NCI-H446 treated with DMSO at 0.1 percent for 48 hours (cell line): ENCODE measurements at places on chromosomes 16 and 17.

GRCh38 chr17:77782201-77782600 lies 176.3 kb upstream of the TNRC6C start:
- no peak for DNase-seq

- DNase-seq, result no peak
Measured at GRCh38 chr17:27512511-27513346, 56.5 kb downstream of the KSR1 start.

DNA sequence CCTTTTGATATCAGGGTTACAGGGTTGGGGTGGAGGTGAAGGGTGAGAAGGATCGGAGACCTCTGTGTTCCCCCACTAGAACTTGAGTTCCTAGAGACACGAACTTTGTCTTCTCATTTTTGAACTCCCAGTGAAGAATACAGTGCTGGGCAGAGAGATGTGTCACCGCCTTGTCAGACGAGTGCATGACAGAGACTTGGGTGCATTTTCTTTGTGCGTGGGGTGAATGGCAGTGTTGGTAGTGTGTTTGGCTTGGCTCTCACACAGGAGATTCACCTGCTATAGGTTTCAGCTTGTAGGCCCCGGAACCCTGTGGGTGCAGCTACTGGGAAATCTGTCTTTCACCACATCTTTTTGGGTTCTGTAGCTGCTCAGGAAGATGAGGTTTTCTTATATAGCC lies 40.0 kb upstream of the CCR7 start:
- no peak for DNase-seq

DNA sequence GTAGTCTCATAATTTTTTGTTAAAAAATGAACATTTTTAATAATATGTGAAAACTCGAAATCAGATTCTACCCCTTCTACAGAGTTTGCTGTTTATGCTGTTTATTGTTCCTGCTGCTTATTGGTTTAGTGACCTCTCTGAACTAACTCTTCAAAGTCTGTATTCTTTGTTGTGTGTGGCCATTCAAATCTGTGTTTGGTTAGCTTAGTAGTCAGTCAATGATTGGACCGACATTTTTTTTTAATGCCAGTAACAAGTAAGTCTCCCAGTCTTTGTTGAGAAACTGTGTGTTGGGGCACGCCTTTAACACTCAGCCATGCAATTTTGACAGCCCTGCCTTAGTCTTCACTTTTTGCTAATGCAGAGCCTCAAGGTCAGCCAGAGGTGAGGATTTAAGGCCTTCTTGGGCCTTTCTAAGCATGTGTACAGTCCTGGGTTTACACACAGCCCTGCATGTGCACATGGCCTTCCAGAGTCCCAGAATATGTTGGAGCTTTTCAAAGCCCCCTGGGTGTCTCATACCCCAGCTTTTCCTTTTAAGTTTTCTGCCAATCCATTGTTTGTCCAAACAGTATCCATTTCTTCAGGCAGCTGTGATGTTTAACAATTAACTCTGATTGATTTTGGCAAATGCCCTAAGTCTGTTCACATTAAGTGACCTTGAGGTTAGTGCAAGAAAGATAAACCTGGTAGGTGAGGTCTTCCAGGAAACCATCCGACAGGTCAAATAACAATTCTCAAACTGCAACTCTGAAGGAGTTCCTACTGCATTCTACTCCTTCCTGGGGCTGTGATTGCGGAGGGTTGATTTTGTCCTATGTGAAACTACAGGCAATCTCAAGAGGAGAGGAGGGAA lies 389.3 kb downstream of the PMP22 start:
- DNase-seq, result no peak

- no peak for DNase-seq
Measured at GRCh38 chr16:54219709-54220108, 66.9 kb downstream of the IRX3 start.

DNA sequence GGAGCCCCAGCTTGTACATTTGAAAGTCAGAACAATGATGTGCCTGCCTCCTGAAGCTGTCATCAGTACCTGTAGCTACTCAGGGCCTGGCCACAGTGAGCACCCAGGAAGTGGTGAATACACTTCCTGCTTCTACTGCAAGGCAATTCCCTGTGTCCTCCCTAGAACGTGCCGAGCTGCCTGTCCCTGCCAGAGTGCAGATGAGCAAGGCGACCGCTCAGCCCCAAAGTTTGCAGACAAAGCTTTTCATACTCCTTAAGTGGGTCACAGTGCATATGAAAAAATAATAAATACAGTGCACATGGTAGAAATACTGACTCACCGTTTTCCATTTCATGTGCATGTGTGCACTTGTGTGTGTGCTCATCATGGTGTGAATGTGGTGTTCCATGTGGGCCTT lies 77.3 kb downstream of the MPRIP start:
- DNase-seq, result no peak

DNA sequence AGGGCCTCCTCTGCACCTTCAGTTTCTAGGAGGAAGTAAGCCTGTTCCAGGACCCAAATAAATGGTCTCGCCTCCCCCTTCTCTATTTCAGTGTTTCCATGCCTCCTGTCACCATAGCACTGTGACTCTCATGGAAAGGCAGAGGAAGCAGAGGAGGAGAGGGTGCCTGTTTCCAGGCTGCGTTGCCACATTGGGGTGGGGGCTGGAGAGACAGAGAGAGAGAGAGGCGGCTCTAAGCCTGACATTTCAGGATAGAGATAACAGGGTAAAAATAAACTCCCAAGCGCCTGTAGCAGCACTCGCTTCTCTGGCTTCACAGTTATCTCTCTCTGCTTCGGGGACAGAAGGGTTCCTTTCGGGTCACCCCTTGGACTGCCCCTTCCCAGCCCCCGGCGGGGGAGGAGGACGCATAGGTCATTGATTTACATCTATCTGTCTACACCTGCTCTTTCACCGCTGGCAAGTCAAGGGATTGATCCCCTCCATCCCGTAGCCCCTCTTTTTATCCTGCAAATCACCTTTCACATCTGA lies 71.2 kb upstream of the MRTFB start:
- no peak for DNase-seq

- DNase-seq, result no peak
Measured at GRCh38 chr16:4606354-4606753, 8.3 kb downstream of the UBALD1 start.

GRCh38 chr17:781805-782731 lies at the start of the genes GLOD4 and MRM3:
Gene GLOD4 (minus strand): TSS chr17:782280. CDS start chr17:782255, 25 bp downstream.
Gene MRM3 (plus strand): TSS chr17:782353. CDS start chr17:782379, 26 bp downstream.
- DNase-seq, result peak; percentile 30

GRCh38 chr17:70323269-70323668 lies 153.9 kb downstream of the KCNJ2 start:
- no peak for DNase-seq

GRCh38 chr17:15957608-15958307 lies 12.8 kb downstream of the ADORA2B start:
- DNase-seq, result no peak

DNA sequence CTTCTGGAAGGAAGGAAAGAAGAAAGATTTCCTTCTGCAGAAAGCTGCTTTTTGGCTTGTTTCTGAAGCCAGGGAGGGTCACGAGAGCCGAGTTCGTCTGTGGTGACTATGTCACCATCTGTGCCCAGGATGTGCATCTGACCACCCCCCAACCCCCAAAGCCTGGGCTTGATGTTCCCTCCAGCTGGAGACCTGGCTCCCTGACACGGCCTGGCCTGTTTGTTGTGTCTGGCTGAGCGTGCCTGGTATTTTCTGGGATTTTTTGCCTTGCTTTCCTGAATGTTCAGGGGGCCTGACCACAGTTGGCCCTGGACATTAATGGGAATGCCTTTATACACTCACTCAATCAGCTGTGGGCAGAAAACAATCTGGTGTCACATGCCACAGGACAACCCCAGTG lies 38.9 kb downstream of the LGALS9 start:
- DNase-seq, result no peak

DNA sequence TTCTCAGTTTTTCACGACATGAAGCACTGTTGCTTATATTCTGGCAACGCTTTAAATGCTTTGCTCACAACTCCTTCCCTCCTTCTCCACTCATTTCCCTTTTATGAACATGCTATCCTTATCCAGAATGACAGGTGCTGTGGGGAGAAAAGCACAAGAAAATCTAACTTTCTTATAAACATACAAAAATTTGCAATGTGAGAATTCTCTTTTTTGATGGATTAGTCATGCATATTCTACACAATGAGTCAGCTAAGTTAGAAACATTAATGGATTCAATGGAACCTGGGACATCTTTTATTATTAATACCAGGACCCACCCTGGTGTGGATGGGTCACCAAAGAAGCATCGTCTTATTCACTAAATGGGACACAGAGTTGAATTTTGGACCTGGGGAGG lies 234.6 kb upstream of the CDH5 start:
- DNase-seq, result no peak

DNA sequence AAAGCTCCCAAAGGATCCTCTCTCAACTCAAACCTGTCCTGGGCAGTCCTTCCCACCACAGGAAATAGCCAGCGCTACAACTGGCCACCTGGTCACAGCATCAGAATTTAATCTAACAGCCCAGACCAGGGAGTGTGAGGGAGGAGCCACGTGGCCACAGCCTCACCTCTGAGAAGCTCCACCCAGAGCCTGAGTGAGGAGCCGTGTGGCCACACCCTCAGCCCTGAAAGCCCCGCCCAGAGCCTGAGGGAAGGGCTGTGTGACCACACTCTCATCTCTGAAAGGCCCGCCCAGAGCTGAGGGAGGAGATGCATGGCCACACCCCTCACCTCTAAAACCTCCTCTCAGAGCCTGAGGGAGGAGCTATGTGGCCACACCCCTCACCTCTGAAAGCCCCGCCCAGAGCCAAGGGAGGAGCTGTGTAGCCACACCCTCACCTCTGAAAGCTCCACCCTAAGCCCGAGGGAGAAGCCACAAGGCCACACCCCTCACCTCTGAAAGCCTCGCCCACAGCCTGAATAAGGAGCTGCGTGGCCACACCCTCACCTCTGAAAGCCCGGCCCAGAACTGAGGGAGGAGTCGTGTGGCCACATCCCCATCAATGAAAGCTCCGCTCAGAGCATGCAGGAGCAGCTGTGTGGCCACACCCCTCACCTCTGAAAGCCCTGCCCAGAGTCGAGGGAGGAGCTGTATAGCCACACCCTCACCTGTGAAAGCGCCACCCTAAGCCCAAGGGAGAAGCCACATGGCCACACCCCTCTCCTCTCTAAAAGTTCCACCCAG lies 28.6 kb downstream of the SLC38A8 start:
- DNase-seq, result no peak

DNA sequence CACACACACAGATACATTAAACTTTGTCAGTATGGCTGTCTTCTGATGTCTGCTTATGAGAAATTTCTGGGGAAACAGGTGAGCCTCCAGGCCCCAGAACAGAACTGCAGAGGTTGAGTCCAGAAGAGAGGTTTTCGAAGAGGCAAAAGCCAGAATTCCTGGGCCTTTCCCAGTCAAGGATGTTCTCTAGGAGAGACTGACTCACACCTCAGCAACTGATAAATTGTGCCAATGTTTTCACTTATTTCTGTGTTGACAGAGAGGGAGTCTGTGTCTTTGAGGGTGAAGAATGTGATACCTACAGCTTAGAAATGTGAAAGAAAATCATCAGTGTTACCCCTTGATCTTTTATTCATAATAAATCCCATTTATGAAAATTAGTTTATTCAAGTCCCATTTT lies 30.3 kb downstream of the LDHD start:
- DNase-seq, result no peak

DNA sequence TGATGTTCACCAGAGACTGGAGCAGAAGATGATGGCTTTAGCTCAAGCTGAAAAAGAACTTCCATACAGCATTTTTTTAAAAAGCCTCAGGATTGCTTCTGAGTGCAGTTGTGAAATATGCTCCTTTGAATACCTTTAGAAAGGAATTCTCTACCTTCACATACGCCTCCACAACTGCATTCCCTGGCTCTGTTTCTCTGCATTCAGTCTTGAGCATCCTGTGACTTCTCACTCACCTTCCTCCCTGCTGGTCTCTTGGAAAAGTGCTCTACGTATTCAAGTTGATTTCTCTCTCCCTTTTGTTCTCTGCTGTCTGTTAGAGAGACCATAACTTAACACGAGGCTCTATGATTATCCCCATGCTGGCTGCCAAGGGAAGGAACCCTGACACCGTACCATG lies 34.5 kb downstream of the HS3ST2 start:
- DNase-seq, result no peak

GRCh38 chr16:29656688-29657523 lies 6.1 kb upstream of the SPN start:
- DNase-seq, result no peak

- DNase-seq, result peak; percentile 18
Measured at GRCh38 chr17:68020409-68020756, 15.2 kb upstream of the KPNA2 start.

DNA sequence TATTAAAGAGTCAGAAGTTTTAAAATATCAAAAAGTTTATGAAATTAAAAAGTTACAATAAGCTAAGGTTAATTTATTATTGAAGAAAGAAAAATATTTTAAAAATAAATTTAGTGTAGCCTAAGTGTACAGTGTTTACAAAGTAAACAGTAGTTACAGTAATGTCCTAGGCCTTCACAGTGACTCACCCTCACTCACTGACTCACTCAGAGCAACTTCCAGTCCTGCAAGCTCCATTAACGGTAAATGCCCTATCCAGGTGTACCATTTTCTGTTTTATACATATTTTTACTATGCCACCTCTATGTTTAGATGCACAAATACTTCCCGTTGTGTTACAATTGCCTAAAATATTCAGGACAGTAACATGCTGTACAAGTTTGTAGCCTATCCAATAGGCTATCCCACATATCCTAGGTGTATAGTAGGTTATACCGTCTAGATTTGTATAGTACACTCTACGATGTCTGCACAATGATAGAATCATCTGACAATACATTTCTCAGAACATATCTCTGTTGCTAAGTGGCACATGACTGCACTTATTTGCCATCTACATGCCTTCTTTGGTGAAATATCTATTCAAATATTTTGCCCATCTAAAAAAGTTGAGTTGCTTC lies 67.2 kb upstream of the WSB1 start:
- DNase-seq, result no peak

DNA sequence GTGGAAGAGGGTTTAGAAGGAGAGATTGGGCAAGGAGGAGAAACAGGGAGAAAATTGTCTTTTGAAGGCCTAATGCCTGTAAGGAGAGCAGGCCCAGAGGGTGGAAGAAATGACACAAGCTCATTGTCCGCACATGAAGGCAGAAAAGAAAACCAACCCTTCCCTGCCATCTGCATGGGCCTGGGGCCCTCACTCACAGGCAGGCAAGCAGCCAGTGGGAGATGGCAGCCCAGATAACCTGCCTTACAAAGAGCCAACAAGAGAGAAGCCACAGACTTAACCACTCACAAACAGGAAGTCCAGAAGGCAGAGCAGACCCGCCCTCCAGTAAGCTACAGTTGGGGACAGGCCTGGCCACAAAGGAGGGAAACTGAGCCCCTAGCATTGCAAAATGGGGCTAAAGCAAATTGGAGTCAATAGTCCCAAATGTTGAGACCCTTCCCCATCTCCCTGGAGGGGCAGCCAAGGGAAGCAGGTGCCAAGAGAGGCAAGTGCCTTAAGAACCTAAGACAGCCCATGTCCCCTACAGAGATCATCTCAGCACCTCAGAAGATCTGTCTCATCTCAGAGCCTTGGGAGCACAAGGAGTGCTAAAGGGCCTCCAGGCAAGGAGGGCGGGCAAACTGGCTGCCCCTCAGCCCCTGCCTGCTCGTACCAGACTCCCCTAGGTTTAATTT lies 7.3 kb upstream of the TSPOAP1 start:
- no peak for DNase-seq

GRCh38 chr17:66885417-66885816 lies 50.5 kb downstream of the CACNG5 start:
- DNase-seq, result peak; percentile 35
